ENCODE measurements at places on chromosomes 3 and 15.

DNA sequence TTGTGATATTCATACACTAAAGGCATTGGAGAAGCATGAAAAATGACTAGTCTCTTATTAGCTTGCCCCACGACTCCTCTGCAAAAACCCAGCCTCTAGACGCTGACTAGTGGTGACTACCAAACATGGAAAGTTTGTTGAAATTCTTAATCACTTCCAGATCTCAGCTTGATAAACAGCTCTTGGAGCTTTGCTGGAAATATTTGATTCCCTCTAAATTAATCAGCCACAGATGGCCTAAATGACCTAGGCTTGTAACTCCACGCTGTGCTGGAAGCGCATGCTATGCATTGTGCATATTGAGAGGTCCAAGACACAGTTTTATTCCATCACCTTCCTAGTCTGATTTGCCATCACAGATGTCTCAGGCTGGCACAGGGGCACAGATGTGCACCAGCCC lies 244.7 kb upstream of the ST8SIA2 start:
- DNase-seq = no peak

- no peak for DNase-seq
Observed at GRCh38 chr3:78025916-78026315, 986.0 kb downstream of the ROBO2 start.

GRCh38 chr3:43718296-43718695 lies 27.6 kb downstream of the ABHD5 start:
- DNase-seq = no peak

DNA sequence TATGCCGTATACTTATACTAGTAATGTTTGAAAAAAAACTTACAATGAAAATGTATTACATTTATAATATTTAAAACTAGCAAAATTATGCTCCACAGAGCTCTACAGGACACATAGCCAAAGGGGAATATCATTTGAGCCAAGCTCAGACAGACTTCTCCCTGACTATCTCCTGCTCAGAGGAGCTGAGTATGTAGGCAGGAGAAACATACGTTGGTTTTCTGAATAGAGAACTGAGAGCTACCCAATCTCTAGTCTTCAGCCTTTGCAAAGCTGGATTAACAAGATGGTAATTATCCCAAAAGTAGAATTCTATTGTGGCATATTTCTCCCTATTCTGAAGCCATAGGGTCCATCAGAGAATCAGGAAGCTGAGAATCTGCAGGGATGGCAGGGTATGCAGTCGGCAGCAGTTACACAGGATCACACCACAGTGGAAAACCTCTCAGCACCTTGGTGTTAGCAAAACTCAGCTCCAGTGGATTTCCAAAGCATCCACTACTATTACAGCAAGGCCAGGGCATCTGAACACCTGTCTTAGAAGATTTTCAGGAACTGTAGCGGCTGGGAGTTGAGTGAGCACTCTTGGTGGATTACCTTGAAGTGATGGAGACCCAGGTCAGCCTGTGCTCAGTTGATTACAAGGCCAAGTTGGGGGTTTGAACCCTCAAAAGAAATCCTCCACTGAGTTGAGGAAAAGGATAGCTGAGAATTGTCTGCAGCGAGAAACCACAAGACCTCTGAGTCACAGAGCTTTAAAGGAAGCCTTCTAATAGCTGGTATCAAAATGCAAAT lies 30.1 kb downstream of the GPR15 start:
- no peak for DNase-seq

DNA sequence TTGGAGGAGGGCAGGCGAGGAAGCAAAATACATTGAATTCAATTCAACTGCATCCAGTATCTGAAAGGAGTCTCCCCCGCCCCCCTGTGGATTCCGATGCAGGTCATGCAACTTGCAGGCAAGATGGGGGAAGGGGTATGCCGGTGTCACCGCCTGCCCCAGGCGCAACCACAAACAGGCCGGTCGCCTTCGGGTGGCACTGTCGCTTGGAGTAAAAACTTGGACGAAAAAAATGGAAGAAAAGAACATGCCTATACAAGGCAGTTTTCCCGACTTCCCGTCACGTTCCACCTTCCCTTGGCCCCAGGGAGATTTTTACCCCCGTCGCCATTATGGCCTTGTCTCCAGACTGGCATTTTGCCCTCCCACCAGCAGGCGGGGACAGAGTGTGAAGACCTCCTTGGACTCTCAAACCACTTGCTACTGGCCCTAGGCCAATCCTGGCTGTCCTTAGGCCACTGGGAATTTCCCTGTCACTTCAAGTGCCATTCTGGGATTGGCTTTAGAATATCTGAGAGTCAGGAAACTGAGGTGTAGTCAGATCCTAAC lies 1.6 kb upstream of the NTRK3 start:
- DNase-seq = no peak

- no peak for DNase-seq
Observed at GRCh38 chr3:189909573-189909972, 211.1 kb downstream of the P3H2 start.

DNA sequence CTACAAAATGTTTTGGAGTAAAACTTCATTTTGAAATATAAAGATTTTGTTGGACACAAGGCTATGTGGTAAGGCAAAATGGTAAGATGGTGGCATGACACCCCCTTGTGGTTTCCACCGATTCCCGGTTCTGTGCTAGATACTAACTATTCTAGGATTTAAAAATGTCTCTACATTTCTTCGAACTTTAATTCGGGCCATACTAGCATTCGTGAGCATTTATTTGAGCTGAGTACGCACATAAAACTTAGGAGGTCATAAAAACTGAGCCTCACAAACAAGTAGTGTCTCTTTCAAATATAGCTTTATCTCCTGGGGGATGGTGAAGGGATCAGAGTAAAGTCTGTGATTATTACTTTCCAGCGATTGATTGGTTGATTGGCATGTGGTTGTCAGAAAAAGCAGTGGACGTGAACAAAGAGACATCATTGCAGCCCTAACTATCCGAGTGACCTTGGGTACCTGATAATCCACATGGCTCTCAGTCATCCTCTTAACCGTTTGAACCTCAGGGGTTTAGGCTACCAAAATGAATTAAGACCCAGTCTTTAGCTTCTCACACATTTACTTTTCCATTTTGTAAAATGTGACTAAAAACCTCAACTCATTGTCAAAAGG lies 1.1 kb upstream of the ZNF639 start:
- DNase-seq = no peak

GRCh38 chr3:68919000-68919399 lies 13.3 kb downstream of the TAFA4 start:
- no peak for DNase-seq

GRCh38 chr3:170714122-170714521 lies 128.2 kb upstream of the SLC7A14 start:
- DNase-seq = no peak

GRCh38 chr3:112027826-112028225 lies 6.7 kb upstream of the TMPRSS7 start:
- no peak for DNase-seq

Data from activated naive CD4-positive, alpha-beta T cell (primary cell).